Glomerular endothelial cell (primary cell): ENCODE measurements at places on chromosomes 3 and 15. TPM values are rescaled to one million over a fixed set of nuclear protein-coding genes. Genes with fewer than 3 reads are reported as not detected.

- DNase-seq, result no peak
These were observed 1.2 kb downstream of the NKIRAS1 start for GRCh38 chr3:23915537-23916108.

GRCh38 chr3:77667901-77668300 is 628.0 kb downstream of the ROBO2 start:
- DNase-seq, result peak; percentile 63

- DNase-seq, result no peak
These were observed 25.3 kb upstream of the NR2C2 start for GRCh38 chr3:14921811-14922705.

- DNase-seq, result no peak
These were observed 71.6 kb downstream of the FLNB start for GRCh38 chr3:58079773-58080172.

- no peak for DNase-seq
These were observed 1.7 kb upstream of the HDGFL3 start for GRCh38 chr15:83209333-83209732.

Gene SYNPR
- total RNA-seq, result not detected in 2 replicates

DNA sequence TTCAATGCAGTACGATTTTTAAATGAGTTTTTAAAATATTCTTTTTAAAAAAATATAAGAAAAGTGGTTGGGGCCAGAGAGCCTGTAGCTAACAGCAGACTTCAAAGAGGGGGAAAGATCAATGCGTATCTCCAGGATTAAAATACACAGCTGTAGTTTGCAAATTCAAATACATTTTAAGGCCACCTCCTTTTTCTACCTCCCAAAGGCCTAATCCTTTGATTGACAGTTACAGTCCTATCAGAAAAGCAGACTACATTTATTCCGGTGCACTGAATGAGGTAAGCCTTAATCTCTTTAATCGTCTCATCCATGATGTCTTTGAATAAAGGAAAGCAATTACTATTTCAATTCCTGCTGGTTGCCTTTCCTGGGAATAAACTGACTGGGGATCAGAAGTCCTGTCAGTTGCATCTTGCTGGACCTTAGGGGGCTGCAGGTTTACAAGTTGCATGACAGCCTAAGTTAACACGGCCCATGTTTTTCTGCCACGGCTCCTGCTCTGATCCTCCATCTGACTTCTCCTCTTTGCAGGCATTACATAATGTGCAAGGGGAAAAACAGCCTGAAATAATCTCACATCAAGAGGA is 51.7 kb downstream of the CADPS start:
- DNase-seq, result no peak

Gene PYGO1
- 2.2 and 4.7 TPM in 2 replicates for total RNA-seq

Gene ITGA11
- 50.8 and 54.2 TPM in 2 replicates for total RNA-seq

DNA sequence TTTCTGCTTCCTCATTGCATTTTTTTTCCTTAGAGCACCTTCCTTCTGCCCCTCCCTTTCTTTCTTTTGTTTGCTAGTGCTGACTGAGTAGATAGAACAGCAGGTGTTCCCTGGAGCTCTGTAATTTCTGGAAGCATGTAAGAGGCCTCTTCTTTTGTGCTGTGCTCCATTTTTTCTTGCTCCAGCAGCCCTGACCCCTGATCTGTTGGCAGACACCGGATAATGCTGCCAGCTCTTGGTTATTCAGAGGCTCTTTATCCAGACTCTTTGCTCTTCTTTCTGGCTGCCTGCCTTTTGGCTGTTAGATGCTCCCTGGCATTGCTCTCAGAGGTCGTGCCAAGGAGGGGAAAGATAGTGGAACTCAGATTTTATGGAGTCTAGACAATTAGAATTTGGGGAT is 104.4 kb upstream of the RBMS3 start:
- DNase-seq, result no peak

- DNase-seq, result no peak
These were observed 11.3 kb upstream of the ANKRD63 start for GRCh38 chr15:40293905-40294895.

GRCh38 chr15:51505251-51505650 is 117.3 kb downstream of the DMXL2 start:
- no peak for DNase-seq

DNA sequence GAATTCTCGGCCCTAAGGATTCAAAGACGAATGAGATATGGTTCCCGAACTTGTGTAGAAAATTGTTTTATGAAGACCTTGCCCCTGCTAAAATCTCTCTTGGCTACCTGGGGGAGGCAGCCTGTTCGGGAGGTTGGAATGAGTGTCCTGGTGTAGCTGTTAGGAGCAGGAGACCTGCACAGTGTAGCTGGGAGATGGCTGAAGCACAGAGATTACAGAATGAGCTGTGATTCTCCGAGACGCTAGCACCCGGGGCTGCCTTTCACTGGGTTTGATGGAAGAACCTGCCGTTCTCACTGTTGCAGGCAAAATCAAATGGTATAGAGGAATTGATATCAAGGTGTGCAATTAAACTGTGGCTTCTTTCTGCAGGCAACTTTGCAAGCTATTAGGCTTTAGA is 68.0 kb downstream of the TRAK1 start:
- no peak for DNase-seq

- DNase-seq, result no peak
These were observed 8.1 kb downstream of the CPN2 start for GRCh38 chr3:194342861-194343560.

GRCh38 chr3:83948771-83949170 is 1010.0 kb upstream of the CADM2 start:
- no peak for DNase-seq

Gene CCR5
- total RNA-seq, result not detected in 2 replicates

DNA sequence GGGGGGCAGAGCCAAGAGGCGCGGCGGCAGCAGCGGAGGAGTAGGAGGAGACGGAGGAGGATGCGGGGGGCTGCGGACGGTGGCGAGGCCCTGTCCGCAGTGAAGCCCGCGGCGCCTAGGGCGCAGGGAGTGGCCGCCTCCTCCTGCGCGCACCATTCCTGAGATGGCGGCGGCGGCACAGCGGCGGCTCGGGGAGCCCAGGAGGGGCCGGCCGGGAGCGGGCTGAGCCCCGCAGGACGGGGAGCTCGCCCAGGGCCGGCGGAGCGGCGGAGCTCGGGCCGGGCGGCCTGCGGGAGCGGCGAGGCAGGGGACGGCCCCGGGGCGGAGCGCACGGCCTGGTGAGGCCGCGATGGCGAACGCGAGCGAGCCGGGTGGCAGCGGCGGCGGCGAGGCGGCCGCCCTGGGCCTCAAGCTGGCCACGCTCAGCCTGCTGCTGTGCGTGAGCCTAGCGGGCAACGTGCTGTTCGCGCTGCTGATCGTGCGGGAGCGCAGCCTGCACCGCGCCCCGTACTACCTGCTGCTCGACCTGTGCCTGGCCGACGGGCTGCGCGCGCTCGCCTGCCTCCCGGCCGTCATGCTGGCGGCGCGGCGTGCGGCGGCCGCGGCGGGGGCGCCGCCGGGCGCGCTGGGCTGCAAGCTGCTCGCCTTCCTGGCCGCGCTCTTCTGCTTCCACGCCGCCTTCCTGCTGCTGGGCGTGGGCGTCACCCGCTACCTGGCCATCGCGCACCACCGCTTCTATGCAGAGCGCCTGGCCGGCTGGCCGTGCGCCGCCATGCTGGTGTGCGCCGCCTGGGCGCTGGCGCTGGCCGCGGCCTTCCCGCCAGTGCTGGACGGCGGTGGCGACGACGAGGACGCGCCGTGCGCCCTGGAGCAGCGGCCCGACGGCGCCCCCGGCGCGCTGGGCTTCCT is at the start of gene GPR27:
Gene GPR27 (plus strand): TSS at position 155 of the 909 bp plus-strand sequence. CDS start 195 bp downstream, at position 350.
- DNase-seq, result no peak

DNA sequence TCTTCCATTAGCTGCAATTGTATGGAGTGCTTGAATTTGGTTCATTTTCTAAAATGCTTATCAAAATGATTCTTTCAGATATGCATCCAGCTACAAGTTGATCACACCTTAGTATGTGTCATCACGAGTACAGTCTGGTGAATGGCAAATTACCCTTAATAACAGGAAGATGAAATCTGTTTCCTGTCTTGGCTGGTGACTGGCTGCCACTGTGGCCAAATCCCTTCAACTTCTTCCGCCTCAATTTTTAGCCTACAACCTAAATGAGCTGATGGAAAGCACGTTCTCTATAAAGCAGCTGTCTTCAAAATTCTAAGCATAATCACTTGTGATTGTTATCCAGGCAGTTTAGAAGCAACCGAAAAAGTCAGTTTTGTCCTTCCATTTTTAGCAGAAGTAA is 387.1 kb upstream of the NECTIN3 start:
- DNase-seq, result no peak

GRCh38 chr15:74174219-74174957 is 878 bp downstream of the ISLR start:
- DNase-seq, result no peak

GRCh38 chr3:192772240-192772894 is 45.0 kb upstream of the FGF12 start:
- DNase-seq, result peak; percentile 3

GRCh38 chr3:23865595-23866396 is 51.0 kb downstream of the NKIRAS1 start:
- no peak for DNase-seq

Gene ZNF662
- total RNA-seq, result 0.63 and 1.5 TPM in 2 replicates

DNA sequence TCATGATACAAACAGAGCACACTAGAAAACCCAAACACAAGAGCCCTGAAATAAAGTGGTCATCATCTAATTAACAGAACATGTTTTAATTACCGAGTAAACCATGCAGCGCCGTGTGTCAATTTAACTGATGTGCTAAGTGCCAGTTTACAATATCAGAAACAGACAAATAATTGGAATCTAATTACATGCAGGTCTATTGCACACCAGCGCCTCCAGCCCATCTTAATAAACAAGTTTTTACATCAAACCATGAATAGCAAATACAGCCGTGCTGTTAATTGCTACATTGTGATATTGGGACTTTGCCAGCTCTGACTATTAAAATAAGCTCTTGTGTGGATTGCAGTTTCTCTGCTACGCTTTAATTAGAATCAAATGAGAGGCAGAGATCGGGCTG is 510.2 kb upstream of the MDFIC2 start:
- no peak for DNase-seq

- DNase-seq, result no peak
These were observed 115.2 kb downstream of the ASB7 start for GRCh38 chr15:100717596-100717995.

Gene GOLGB1
- 35.0 and 50.5 TPM in 2 replicates for total RNA-seq

GRCh38 chr3:176795891-176796290 is 401.4 kb downstream of the TBL1XR1 start:
- DNase-seq, result no peak

Gene ENTPD3
- total RNA-seq, result 0.24 TPM in 1 of 2 replicates, not detected in the other

GRCh38 chr15:57237676-57238075 is 138.6 kb upstream of the CGNL1 start:
- DNase-seq, result no peak

DNA sequence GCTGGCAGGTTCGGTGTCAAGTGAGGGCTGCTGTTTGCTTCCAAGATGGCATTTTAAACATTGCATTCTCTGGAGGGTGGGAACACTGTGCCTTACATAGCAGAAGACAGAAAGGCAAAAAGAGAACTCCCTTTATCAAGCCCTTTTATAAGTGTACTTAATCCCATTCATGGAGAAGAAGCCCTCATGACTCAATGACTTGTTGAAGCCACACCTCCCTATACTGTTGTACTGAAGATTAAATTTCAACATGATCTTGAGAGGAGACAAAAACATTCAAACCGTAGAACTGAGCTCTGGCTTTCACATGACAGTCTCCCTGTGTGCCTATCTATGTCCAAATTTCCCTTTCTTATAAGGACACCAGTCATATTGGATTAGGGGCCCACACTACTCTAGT is 443.4 kb upstream of the CDIN1 start:
- DNase-seq, result no peak

Gene ARHGAP11A
- total RNA-seq, result 7.7 and 8.2 TPM in 2 replicates

GRCh38 chr3:82080792-82081191 is 319.3 kb upstream of the GBE1 start:
- no peak for DNase-seq

- DNase-seq, result no peak
These were observed 284.8 kb upstream of the CFAP20DC start for GRCh38 chr3:59334585-59334984.

DNA sequence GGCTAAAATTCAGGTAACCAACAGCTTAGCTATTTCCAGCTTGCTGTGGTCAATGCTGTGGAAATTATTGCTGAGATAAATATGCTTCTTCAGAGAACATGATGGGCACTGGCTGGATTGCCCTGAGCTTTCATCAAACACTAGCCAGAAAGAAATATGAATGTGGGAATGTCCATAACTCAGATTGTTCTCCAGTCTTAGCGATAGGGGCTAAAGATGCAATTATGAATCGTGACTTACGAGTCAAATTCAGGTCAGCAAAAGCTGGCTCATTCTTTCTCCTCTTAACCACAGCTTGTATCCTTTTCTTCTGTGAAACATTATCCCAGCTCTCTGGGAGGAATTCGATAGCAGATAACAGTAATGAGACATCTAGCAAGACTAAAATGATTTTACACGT is 307.6 kb downstream of the RYR3 start:
- DNase-seq, result no peak

DNA sequence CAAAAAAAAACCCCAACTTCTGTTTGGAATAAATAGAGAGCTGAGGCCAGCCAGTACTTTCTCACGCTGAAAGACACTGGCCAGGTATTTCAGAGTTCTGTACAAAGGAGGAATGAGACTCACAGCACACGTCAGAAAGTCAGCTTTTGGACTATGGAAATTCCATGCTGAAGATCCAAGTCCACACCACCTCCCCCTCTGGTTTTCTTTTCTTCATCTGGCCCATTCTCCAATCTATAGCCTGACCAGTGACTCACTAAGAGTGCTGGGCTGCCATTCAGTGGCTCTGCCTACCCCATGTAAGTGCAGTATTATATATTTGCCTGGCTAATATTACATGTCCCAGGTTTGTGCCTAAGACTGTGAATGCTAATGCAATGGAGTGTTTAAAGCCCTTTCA is 13.9 kb downstream of the BOC start:
- no peak for DNase-seq
